Fibroblast of lung (primary cell): ENCODE measurements at places on chromosomes 3 and 15. TPM values are rescaled to one million over a fixed set of nuclear protein-coding genes. Genes with fewer than 3 reads are reported as not detected.
A peak's percentile ranks its signal among the peaks of the same experiment; 100 is the strongest.

The GHSR gene
- not detected in 2 replicates for total RNA-seq

The DYNLT2B gene
- 5.1 and 9.1 TPM in 2 replicates for total RNA-seq

The GOLGA6L25 gene
- not detected in 2 replicates for total RNA-seq

The TYRO3 gene
- 9.8 and 14.9 TPM in 2 replicates for total RNA-seq

The TMEM45A gene
- 26.4 and 39.3 TPM in 2 replicates for total RNA-seq

DNA sequence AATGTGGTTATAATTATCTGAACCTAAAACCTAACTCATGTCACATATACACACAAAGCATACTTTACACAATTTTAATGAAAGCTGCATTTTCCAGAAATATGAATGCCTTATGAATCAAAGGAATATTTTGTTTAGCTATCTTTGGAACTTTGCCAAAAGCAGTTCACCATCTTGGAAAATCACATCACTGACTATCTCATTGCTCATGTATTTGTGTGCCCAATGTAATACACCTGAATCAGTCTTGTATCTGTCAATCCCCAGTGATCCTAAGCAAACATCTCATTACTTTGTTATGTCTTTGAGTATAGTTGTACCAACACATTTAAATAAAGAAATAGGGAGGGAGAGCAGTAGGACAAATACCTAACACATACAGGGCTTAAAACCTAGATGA is 15.6 kb upstream of the CD47 start:
- DNase-seq, result no peak

- DNase-seq, result peak; percentile 56
These were observed 242.1 kb upstream of the TLE3 start for GRCh38 chr15:70339571-70340493.

GRCh38 chr15:85282504-85283115 is 97.8 kb upstream of the AKAP13 start:
- DNase-seq, result peak; percentile 80
